Spleen (tissue), 13 donors: ENCODE measurements at places on chromosomes 11 and 22. TPM values are rescaled to one million over a fixed set of nuclear protein-coding genes. Genes with fewer than 3 reads are reported as not detected.

The APOA1 gene
- polyA plus RNA-seq, result 1.4 TPM

The MGAT3 gene
- 1.5 TPM for polyA plus RNA-seq

The KRTAP5-8 gene
- polyA plus RNA-seq, result 0.13 TPM

The NRXN2 gene
- 0.61 TPM for polyA plus RNA-seq

The LARGE1 gene
- 2.0 TPM for polyA plus RNA-seq

The OAF gene
- 10.6 TPM for polyA plus RNA-seq

The SDHD gene
- 114 TPM for polyA plus RNA-seq

The ACR gene
- polyA plus RNA-seq, result 1.2 TPM

The CNTF gene
- 0.32 TPM for polyA plus RNA-seq

The LDHAL6A gene
- not detected for polyA plus RNA-seq

The TSPAN18 gene
- 3.1 TPM for polyA plus RNA-seq

The SEPTIN5 gene
- polyA plus RNA-seq, result 7.5 TPM

The MOB2 gene
- 51.5 TPM for polyA plus RNA-seq

The POU2AF1 gene
- polyA plus RNA-seq, result 108 TPM

The GAL3ST1 gene
- 0.15 TPM for polyA plus RNA-seq

The TMPRSS13 gene
- polyA plus RNA-seq, result 1.3 TPM

The TBCEL gene
- polyA plus RNA-seq, result 6.0 TPM

The IL18 gene
- polyA plus RNA-seq, result 44.9 TPM

The HEPN1 gene
- not detected for polyA plus RNA-seq

The C11orf42 gene
- not detected for polyA plus RNA-seq

The BARX2 gene
- 0.04 TPM for polyA plus RNA-seq
